Head of caudate nucleus (tissue), 42 donors: ENCODE measurements at places on chromosomes 12 and 14.

DNA sequence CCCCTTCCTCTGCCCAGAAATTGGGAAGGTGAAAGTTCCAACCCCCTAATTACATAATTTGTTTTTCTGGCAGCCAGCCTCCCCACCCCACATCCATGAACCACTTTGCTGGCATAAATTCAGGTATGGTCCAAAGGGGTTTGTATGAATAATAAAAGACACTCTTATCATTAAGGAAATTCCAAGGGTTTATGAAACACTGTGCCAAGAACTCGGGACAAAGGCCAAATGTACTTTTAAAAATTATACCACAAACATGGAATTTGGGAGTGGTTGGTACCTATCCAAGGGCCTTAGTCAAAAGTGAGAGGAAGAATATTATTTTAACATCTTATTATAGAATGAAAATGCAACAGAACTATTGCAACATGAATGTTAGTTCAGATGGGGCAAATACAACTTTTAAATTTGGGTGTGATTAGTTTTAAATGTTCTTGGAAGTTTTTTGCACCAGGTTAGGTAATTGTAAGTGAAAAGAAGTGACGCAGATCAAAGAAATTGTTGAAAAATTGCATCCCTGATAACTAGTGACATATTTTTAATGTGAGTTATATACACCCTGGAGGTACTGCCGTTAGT lies 217.8 kb downstream of the TMEM117 start:
- no peak for DNase-seq

- no peak for DNase-seq
Observed at GRCh38 chr12:53327435-53328042, 6.1 kb upstream of the AAAS start.

- DNase-seq, result no peak
Observed at GRCh38 chr12:50999093-50999492, 27.1 kb downstream of the SLC11A2 start.

GRCh38 chr12:63090716-63091115 lies 60.3 kb downstream of the AVPR1A start:
- peak; percentile 45 for DNase-seq

DNA sequence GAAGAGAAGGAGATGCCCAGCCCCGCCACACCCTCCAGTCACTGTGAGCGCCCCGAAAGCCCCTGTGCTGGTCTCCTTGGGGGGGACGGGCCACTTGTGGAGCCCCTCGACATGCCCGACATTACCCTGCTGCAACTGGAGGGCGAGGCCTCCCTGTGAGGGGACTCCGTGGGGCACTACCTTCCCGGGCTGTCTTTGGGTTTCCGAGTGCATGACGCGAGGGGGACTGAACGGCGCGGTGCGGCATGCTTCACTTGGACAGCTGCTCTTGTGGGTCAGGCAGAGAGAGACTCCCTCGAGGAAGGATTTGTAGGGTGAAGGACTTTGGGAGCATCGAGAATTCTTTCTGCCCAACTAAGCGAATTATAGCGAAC lies 1.1 kb downstream of the CCDC184 start:
- DNase-seq, result no peak

DNA sequence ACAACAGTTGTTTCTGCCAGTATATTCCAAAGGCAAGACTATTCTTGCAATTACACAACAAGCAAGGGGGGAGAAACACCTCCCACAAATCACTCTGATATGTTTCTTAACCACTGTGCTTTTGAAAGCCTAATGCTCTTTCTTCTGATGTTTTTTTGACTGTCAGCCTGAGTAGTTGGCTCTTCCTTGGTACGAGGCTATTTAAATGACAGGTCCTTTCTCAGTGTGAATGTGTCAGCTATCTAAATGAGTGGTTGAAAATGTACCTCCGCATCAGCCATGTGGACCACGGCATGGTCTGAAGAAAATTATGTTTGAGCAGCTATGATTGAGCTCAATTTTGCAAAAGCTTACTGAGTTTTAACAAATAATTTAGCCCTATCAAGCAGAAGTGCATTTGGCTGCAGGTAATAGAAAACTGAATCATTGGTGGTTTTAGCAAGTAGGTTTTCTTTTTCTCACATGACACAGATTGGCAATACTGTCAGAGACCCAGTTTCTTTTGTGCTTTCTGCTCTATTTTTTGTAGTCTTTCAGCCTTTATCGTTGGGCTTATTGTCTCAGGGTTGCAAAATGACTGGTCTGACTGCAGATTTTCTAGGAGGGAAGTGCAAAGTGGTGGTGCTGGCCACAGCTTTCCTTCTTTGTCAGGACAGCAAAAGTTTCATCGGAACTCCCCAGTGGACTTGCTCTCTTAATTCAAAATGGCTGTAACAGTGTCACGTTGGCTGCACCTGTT lies 162.8 kb downstream of the RGS6 start:
- no peak for DNase-seq
